ENCODE measurements at places on chromosomes 2 and 18.

- no peak for DNase-seq
Observed at GRCh38 chr2:215787025-215787424, 226.3 kb downstream of the MREG start.

DNA sequence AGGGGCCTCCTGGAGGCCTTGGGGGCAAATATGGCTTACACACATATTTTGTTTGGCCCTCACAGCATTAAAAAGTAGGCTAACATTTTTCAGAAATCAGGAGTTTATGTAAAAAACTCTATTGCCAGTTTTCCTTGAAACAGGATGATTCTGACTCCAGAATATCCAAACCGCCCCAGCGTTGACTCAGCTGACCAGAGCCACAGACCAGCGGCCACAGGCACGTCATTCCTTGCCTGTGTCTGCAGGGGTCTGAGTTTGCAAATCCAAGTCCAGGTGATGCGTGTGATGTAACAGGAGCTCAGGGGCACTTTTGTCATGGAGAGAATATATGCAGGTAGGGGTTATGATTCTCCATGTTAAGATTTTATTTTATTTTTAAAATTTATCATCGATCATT, 79.4 kb upstream of the ALKAL2 start:
- DNase-seq: no peak

GRCh38 chr2:199469514-199470360, 12.0 kb upstream of the SATB2 start:
- DNase-seq: no peak

DNA sequence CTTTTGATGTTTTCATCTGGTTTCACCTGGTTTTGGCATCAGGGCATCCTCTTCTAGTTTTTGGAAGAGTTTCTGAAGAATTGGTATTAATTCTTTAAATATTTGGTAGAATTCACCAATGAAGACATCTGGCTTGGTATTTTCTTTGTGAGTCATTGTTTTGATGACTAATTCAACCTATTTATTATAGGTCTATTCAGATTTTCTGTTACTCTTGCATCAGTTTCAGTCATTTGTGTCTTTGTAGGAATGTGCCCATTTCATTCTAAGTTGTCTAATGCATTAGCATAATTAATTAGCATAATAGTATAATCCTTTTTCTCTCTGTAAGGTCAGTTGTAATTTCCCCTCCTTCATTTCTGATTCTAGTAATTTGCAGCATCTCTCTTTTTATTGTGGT, 8.0 kb downstream of the GNLY start:
- DNase-seq: no peak

GRCh38 chr18:13136056-13136903, 82.3 kb upstream of the LDLRAD4 start:
- peak; percentile 11 for DNase-seq

GRCh38 chr18:76490670-76491472, 4.2 kb downstream of the ZNF516 start:
- no peak for DNase-seq

DNA sequence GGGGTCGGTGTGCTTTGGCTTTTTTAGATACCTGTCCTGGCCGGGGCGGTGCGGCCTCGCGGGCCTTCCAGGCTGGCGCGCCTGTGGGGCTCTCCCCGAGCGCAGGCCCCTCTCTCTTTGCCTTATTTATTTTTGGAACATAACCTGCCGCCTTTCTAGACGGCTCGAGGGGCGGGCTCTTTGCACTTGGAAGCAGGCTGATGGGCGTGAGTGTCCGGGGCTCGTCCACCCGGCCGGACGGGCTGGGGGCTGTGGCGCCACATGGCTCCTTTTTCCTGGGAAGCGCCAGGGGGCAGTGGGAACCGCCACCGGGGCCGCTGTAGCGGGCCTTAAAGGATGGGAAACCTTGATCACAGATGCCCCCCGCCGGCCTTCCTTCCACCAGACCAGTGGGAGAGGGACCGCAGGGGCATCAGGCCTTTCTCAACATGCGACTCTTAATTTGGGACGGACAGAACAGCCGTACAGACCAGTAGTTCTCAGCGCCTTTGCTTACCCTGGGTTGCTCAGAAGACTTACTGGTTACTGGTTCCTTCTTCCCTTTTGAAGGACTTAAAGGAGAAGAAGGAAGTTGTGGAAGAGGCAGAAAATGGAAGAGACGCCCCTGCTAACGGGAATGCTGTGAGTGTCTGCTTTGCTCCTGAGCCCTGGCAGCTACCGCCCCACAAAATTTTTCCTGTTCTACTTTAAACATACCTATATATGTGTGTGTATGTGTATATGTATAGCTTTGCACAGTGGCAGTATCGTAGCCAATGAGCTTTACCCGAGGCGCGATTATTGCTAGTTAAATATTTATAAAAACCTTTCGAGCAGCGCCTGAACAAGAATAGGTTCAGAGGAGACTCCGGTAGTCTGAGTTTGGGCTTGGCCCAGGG, 2.7 kb downstream of the PTMA start:
- no peak for DNase-seq

- DNase-seq: no peak
Observed at GRCh38 chr2:118693287-118693822, 154.1 kb downstream of the EN1 start.

- no peak for DNase-seq
Observed at GRCh38 chr18:41977233-41977632, 22.2 kb downstream of the PIK3C3 start.
